ENCODE measurements at places on chromosomes 3 and 15.

GRCh38 chr3:129304962-129305222, 26.2 kb downstream of the HMCES start:
- no peak for DNase-seq

GRCh38 chr3:194723846-194724618, 38.3 kb downstream of the FAM43A start:
- no peak for DNase-seq

DNA sequence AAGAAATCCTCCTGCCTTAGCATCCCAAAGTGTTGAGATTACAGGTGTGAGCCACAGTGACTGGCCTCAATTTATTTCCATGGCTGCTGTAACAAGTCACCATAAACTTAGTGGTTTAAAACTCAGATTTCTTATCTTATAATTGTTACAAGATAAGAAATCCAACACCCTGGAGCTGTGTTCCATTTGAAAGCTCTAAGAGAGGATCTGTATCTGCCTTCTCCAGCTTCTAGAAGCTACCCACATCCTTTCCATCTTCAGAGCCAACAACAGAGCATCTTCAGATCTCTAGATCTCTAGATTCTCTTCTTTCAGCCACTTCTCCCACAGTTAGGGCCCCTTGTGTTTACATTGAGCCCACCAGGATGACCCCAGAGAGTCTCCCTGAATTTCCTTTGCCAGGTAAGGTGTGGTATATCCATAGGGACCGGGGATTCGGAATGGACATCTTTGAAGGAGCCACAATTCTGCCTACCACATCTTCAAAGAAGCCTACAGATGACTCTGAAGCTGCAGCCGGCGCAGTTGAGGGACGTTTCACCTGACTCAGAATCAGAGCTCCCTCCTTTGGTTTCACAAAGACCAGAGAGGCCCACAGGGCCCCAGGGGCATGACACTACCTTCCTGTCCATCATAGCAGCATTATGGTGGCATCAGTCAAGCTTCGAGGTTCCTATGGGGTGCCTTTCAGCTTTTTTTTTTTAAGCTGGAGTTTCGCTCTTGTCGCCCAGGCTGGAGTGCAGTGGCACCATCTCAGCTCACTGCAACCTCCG, 87.0 kb upstream of the IGF1R start:
- no peak for DNase-seq

- no peak for DNase-seq
Observed at GRCh38 chr3:65170390-65171042, 482.7 kb upstream of the ADAMTS9 start.

- no peak for DNase-seq
Observed at GRCh38 chr3:71355862-71356261, 227.7 kb downstream of the FOXP1 start.

DNA sequence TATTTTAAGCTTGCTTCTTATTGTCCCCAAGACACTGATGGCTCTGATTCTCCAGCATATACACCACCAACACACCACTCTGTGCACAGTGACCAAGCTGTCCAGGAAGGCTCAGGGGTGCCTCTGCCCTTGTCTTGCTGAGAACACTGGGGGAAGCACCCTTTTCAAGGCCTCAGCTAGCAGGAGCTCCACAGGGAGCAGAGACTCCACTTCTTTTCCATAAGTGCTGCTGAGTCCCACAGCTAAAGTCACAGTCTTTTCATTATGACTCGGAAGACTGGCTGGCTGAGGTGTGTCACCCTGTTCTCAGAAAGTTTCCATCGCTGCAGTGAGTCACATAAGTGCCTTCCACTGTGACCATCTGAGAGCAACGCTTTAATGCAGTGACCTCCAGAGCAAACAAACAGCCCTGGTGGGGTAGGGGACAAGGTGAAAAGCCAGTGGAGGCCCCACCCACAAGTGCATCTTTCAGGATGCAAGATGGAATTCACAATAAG, 226.9 kb upstream of the CHRNA7 start:
- DNase-seq, result no peak

GRCh38 chr3:16482770-16483531, 30.5 kb downstream of the RFTN1 start:
- DNase-seq, result no peak

- no peak for DNase-seq
Observed at GRCh38 chr3:147364771-147365170, 41.6 kb downstream of the ZIC4 start.

DNA sequence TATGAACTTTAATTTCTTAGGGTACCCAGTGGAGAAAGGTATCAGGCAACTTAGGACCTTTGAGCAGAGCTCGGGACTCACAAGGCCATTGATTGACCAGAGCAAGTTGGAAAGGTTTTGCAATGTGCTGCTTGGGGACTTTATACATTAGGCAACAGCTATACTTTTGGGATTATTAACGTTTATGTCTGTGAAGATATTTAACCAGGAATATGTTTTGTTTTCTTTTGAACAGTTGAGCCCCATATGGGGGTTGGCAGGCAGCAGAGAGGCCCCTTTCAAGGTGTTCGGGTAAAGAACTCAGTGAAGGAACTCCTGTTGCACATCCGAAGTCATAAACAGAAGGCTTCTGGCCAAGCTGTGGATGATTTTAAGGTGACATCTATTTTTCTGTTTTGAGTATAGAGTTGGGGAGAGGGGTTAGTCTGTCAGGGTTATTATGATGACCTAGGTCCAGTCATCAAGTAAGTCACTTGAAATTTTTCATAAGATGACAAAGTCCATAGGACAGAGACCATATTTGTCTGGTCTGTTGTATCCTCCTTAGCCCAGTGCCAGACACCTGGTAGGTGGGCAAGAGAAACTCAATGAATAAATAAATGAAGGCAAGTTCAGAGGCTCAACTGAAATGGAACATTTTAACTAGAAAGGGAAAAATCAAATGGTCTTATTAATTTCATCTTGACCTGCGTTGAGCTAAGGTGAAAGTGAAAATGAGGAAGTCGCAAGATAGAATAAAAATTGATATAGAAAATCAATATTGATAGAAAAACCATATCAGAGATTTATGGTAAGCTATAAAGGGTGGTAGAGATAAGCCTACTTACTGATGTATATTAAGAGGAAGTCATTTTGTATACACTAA, 2.8 kb downstream of the NFKBIZ start:
- no peak for DNase-seq

GRCh38 chr15:92651877-92652575, 3.5 kb downstream of the FAM174B start:
- DNase-seq, result no peak

GRCh38 chr3:126390201-126390600, 4.5 kb upstream of the CFAP100 start:
- DNase-seq, result no peak

DNA sequence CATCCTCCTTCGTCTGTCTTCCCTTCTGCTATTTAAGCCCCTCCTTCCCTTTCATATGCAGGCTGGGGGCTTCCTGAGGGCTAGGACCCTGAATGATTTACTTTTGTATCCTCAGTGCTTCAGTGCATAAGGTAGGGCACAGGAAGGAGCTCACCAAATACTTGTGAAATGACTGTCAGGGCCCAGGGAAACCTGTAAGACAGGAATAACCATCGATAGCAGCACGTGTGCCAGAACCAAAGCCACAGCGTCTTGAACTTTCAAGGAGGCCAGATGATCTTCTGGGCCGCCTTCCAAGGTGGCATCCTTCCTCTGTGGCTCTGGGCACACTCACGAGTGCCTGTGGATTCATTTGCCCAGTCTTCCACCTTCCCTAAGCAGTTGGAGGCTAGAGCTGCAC, 3.9 kb downstream of the TMED3 start:
- DNase-seq, result no peak

All from stimulated activated CD4-positive, alpha-beta T cell treated with anti-CD3 and anti-CD28 coated beads, Interleukin-1b, Interleukin-23, amount 100 ng/mL, for 4 hours (primary cell).